NT2/D1 (cell line): ENCODE measurements at places on chromosomes 1 and 21.

DNA sequence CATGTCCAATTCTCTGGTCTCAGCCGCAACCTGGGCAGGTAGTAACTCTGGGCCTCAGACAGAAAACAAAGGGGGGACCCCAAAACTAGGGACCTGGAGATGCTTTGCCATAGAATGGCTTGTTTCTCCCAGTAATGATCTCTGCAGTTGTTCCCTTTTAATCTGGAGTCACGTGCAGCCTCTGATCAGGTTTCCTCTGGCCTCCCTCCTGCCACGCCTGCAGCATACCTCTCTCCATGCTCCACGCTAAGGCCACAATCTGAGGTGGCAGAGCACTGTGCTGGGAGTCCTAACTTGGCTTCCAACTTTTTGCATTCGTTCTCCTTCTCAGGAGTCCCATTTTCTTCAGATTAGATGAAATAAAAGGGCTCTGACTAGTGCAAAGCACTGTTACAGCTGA, 1.9 kb downstream of the PABPC4 start:
- no peak for DNase-seq

GRCh38 chr1:27668808-27669723, 2.9 kb downstream of the IFI6 start:
- no peak for DNase-seq

- DNase-seq = no peak
Observed at GRCh38 chr1:241610056-241610815, 29.9 kb downstream of the CHML start.

GRCh38 chr1:228957535-228957934, 222.3 kb downstream of the RHOU start:
- DNase-seq = no peak

- no peak for DNase-seq
Observed at GRCh38 chr1:172753964-172754363, 95.1 kb downstream of the FASLG start.

- no peak for DNase-seq
Observed at GRCh38 chr1:67645495-67646144, 39.4 kb upstream of the GADD45A start.

- DNase-seq = no peak
Observed at GRCh38 chr21:44572959-44573583, 458 bp upstream of the KRTAP10-4 start.

- DNase-seq = no peak
Observed at GRCh38 chr21:44789880-44790279, 11.7 kb downstream of the UBE2G2 start.

- DNase-seq = no peak
Observed at GRCh38 chr1:54376430-54377039, 29.7 kb downstream of the SSBP3 start.

DNA sequence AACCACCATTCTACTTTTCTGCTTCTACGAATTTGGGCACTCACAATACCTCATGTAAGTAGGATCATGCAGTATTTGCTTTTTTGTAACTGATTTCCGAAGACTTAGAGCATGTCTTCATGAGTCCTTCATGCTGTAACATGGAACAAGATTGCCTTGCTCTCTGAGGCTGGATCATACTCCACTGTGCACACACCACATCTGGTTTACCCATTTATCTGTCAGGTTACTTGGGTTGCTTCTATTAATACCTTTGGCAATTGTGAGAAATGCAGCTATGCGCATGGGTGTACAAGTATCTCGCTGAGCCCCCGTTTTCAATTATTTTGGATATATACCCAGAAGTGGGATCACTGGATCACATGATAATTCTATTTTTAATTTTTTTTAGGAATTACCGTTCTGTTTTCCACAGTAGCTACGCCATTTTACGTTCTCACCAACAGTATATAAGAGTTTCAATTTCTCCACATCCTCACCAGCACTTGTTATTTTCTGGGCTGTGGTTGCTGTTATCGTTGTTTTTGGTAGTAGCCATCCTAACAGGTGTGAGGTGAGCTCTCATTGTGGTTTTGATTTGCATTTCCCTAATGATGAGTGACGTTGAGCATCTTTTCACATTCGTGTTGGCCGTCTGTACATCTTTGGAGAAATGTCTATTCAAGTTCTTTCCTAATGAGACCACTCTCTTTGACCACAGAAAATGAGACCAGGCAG, 10.7 kb upstream of the SLC2A5 start:
- no peak for DNase-seq
